ENCODE measurements at places on chromosomes 12 and 14.
A peak's percentile ranks its signal among the peaks of the same experiment; 100 is the strongest.

GRCh38 chr12:65822732-65823512, 1.4 kb upstream of the HMGA2 start:
- peak; percentile 24 for DNase-seq

DNA sequence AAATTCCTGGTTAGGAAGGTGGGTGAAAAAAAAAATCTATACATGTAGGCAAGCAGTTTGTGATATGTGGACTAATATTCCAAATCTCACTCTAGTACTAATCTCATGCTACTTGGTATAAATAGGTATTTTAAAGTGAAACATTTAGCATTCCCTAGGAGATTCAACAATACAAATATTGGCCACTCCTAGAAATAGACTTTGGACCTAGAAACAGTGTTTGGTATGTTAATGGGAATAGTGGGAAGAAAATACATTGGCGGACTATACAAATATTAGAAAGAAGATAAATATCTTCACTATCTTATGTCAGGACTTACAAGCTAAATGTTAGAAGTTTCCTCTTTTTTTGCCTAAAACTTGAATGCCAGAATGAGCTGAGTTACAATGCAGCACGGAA, 28.2 kb downstream of the HIGD1C start:
- no peak for DNase-seq

GRCh38 chr12:85466890-85467289, 186.9 kb downstream of the ALX1 start:
- no peak for DNase-seq

- DNase-seq, result peak; percentile 86
Measured at GRCh38 chr12:125185740-125186470, 120.7 kb downstream of the AACS start.

DNA sequence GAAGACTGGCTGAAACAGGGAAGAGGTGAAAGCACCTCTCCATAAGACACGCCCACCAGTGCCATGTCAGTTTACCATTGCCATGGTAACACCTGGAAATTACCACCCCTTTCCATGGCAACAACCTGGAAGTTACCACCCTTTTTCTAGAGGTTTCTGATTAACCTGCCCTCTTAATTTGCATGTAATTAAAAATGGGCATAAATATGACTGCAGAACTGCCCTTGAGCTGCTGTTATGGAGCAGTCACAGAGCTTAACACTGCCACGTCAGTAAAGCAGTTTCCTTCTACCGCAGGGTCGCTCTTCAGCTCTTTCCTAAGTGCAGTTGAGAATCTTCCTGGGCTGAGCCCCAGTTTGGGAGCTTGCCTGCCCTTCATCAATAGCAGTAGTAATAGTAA, 55.2 kb downstream of the RASSF3 start:
- peak; percentile 30 for DNase-seq

DNA sequence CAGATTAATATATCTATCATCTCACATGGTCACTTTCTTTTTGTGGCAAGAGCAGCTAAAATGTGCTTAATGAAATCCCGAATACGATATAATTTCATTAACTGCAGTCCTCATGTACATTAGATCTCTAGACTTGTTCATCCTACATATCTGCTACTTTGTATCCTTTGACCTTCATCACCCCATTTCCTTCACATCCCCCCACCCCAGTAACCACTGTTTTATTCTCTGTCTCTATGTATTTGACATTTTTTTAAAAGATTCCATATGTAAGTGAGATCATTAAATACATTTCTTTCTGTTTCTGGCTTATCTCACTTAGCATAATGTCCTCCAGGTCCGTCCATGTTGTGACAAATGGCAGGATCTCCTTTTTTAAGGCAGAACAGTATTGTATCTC, 23.0 kb upstream of the ST8SIA1 start:
- no peak for DNase-seq

DNA sequence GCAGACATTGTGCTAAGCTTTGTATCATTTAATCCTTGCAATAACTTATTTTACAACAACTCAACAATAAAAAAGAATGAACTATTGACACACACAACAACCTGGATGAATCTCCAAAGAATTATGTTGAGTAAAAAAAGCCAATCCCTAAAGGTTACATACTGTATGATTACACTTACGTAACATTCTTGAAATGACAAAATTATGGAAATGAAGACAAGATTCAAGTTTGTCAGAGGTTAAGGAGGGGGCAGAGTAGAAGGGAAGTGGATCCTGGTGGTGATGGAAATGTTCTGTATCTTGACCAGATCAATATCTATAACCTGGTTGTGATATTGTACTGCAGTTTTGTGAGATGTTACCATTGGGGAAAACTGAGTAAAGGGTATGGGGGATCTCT, 63.2 kb upstream of the LMNTD1 start:
- DNase-seq, result no peak

- no peak for DNase-seq
Measured at GRCh38 chr14:87966816-87967215, 26.2 kb downstream of the GALC start.

DNA sequence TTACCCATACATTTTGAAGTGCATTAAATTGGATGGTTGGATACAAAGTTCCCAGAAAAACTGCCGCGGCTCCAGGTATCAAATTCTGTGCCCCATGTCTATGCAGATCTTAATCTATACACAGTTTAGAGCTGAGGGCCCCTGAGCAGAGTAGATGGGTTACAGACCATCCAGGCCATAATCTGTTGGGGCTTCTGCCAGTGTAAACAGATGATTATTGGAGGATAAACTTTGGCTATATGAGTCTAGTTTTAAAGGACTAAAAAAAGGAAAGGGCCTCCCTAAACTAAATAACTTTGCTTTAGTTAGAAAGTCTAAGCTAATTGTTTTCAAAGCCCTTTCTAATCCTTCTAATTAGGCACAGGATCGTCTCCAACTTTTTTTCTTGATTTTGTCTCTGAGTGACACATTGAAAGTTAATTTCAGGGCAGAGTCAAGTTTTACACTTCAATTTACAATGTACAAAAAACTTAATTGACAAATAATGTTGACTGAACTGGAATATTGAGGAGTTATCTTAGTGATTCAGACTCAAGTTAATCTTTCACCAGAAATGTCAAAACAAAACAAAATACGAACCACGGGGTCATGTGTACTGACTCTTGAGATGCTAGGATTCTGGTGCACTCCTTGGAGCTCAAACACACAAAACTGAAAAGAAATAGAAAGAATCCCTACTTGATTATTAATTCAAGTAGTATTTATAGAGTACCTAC, 133.9 kb upstream of the SCAF11 start:
- no peak for DNase-seq
